ENCODE measurements at places on chromosomes 7 and 10. TPM values are rescaled to one million over a fixed set of nuclear protein-coding genes. Genes with fewer than 3 reads are reported as not detected.
A peak's percentile ranks its signal among the peaks of the same experiment; 100 is the strongest.

The TBC1D12 gene
- 22.3 TPM for total RNA-seq

The TRPV5 gene
- total RNA-seq, result not detected

The MMRN2 gene
- 26.1 TPM for total RNA-seq

The GNG11 gene
- 6.1 TPM for total RNA-seq

The SFRP4 gene
- total RNA-seq, result 25.3 TPM

The RET gene
- 8.7 TPM for total RNA-seq

The LRRC72 gene
- not detected for total RNA-seq

- no peaks in the 10 kb centered on the region for H3K36me3 ChIP-seq
- H3K27ac ChIP-seq, result no peak overlapping the region
- H3K4me3 ChIP-seq, result no peak overlapping the region
- no peaks in the 10 kb centered on the region for H3K27me3 ChIP-seq
- DNase-seq, result no peak
- no peaks in the 10 kb centered on the region for H3K4me1 ChIP-seq
These were observed 46.3 kb upstream of the CTBP2 start for GRCh38 chr10:125206623-125207022.

DNA sequence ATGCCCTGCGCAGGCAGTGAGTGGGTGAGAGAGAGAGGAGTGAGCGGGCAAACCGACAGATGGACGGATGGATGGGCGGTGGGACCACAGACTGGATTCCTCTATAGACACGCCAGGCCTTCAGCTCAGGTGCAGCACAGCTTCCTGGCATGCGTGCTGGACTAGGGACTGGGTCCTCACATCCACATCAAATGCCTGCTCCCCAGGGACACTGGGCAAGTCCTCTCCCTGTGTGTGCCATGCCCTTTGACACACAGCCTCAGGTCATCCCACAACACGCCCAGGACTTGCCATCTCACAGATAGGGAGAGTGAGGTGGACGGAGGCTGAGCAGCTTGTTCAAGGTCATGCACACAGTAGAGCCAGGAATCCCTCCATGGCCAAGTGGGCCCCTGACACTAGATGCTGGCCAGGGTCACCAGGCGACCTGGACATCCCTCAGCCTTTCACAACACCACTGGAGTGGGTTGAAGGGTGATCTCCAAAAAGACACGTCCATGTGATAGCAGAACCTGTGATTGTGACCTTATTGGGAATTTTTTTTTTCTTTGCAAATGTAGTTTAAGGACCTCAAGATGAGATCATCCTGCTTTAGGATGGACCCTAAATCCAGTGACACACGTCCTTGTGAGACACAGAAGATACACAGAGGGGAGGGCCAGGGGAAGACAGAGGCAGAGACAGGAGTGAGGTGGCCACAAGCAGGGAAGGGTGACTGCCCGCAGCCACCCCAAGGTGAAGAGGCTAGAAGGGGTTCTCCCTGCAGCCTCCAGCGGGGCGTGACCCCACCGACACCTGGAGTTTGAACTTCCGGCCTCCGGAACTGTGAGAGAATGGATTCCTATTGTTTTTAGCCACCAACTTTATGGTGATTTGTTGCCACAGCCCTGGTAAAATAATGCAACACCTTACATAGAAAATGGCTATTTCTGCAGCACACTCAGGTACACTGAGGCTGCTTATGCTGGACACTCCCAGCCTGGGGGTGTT, 155.0 kb upstream of the CHST15 start:
- H3K27ac ChIP-seq, result no peak overlapping the region
- no peak overlapping the region for H3K4me3 ChIP-seq
- H3K4me1 ChIP-seq, result no peaks in the 10 kb centered on the region
- DNase-seq, result no peak
- no peaks in the 10 kb centered on the region for H3K36me3 ChIP-seq

GRCh38 chr7:22240904-22241571, 115.9 kb downstream of the RAPGEF5 start:
- no peaks in the 10 kb centered on the region for H3K4me1 ChIP-seq
- no peak overlapping the region for H3K27ac ChIP-seq
- H3K4me3 ChIP-seq, result no peak overlapping the region
- no peaks in the 10 kb centered on the region for H3K27me3 ChIP-seq

- H3K36me3 ChIP-seq, result no peaks in the 10 kb centered on the region
- H3K4me3 ChIP-seq, result no peak overlapping the region
- no peaks in the 10 kb centered on the region for H3K27me3 ChIP-seq
- no peak for DNase-seq
These were observed 131.1 kb downstream of the ADARB2 start for GRCh38 chr10:1605999-1606940.

DNA sequence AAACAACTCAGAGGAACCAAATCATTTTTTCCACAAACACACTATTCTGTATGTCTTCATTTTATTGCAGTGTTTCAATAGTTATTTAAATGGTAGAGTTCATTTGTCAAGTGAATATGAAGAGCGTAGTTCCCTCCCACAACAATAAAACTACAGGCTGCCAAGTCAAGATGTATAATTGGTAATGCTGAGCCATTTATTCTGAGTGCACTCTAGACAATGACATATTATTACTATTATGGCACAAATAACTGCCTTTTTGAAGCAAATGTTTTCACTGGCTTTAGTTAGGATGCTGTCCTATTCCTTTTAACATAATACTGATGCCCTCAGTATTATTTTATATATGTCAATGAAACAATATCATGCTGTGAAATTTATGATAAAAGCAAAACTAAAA, 102.7 kb upstream of the PCDH15 start:
- no peaks in the 10 kb centered on the region for H3K27me3 ChIP-seq
- DNase-seq, result no peak
- no peak overlapping the region for H3K27ac ChIP-seq
- H3K4me3 ChIP-seq, result no peak overlapping the region
- H3K4me1 ChIP-seq, result no peaks in the 10 kb centered on the region

- peak overlapping the region; percentile 96 for H3K27ac ChIP-seq
- no peak for DNase-seq
- no peaks in the 10 kb centered on the region for H3K27me3 ChIP-seq
- H3K4me1 ChIP-seq, result peaks cover 2% of the 10 kb centered on the region
These were observed 426 bp downstream of the SYPL1 start for GRCh38 chr7:106111655-106112117.

DNA sequence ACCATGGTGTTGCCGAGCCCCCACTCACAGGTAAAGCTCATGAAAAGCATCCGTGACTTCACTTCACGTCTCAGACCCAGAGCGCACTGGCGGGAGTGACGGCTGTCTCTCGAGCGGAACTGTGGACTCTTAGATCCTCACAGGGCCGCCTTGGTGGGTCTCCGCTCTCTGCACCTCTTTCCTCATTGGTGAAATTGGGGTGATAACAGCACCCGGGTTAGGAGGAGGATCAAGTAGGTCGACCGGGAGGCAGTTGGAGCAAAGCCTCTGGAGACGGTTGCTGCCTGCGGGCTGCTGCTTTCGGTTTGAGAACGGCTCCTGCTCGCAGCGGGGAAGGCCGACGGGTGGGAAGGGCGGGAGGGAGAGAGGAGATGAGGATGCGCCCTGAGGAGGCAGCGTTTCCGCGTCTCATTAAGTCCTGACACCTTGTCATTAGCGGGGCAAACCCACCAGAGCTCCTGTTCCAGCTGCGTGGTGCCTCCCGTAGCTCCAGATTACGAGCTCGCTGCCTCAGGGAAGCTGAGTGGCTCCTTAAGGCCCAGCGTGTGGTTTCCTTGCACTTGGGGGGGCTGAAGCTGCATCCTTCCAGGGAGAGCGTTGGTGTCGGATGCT, 51.9 kb upstream of the CFAP46 start:
- no peak for DNase-seq
- peak overlapping the region; percentile 16 for H3K4me3 ChIP-seq
- H3K4me1 ChIP-seq, result no peaks in the 10 kb centered on the region
- H3K27ac ChIP-seq, result no peak overlapping the region
- H3K36me3 ChIP-seq, result no peaks in the 10 kb centered on the region

DNA sequence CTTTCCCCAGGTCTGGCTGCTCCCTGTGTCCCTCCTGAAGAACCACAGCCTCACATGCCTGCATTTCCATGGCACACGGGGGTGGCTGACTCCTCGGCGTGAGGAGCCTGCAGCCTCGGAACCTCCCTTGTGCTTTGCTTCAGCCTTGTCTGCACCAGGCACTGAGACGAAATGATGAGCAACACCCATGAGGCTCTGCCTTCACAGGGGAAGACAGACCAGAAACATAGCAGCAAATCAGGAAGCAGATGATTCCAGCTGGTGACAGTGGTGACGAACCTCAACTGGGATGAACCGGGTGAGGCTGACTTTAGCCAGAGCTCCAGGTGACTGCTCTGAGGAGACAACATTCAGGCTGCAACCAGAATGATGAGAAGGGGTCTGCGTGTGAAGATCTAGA, 84.5 kb upstream of the SMNDC1 start:
- no peak for DNase-seq
- no peaks in the 10 kb centered on the region for H3K36me3 ChIP-seq
- no peak overlapping the region for H3K27ac ChIP-seq
- H3K4me1 ChIP-seq, result peaks cover 6% of the 10 kb centered on the region
- no peak overlapping the region for H3K4me3 ChIP-seq
- peaks cover 5% of the 10 kb centered on the region for H3K27me3 ChIP-seq

GRCh38 chr7:32073533-32073932, 3.3 kb upstream of the PDE1C start:
- DNase-seq, result no peak
- no peaks in the 10 kb centered on the region for H3K36me3 ChIP-seq
- no peaks in the 10 kb centered on the region for H3K4me1 ChIP-seq
- H3K27me3 ChIP-seq, result no peaks in the 10 kb centered on the region
- no peak overlapping the region for H3K4me3 ChIP-seq
- no peak overlapping the region for H3K27ac ChIP-seq

DNA sequence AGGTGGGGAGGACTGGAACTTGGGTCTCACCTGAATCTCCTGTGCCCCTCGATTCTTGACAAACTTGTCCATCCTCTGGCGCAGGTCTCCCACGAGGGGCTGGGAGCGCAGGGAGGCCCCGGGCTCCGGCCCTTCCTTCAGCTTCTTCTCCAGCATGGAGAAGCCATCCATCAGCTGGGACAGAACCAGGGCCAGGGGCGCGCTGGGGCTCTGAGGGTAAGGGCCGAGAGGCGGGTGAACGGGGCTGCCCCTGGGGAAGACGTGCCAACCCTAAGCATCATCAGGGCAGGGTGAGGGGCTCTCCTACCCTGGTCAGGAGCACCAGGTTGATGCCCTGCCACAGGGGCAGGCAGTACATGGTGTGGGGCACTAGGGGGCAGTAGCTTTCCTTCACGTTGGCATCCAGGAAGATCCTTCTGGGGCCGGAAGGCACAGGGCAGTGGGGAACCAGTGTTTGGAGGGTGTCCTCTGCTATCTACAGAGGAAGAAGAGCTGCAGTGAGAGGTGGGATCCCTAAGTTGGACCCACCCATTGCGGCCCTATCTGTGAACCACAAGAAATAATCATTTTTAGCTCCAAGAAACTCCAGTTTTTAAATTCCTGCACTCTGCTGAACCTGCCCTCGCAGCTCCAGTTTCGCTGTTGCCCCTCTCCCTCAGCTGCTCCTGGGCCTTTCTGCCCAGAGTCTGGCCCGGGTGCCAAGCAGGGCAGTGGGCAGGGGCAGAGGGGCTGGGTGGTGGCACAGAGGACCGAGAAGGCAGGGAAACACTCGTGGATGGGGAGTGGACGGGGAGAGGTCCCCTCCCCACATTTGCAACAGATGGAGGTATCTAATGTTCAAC, 10.8 kb upstream of the PYROXD2 start:
- H3K4me3 ChIP-seq, result no peak overlapping the region
- no peak for DNase-seq
- no peaks in the 10 kb centered on the region for H3K4me1 ChIP-seq

All from prostate gland (tissue), 2 donors.